A549 treated with dexamethasone at 1 μM for 4 hours (cell line): ENCODE measurements at places on chromosomes 3 and 15. TPM values are rescaled to one million over a fixed set of nuclear protein-coding genes. Genes with fewer than 3 reads are reported as not detected.

Gene MYO5A
- total RNA-seq = 22.4 to 30.6 TPM (median 28.3 TPM) in 5 replicates

Gene GP9
- total RNA-seq = not detected in 5 replicates

Gene CCNB2
- total RNA-seq = 89.9 to 101 TPM (median 95.6 TPM) in 5 replicates

Gene CLDN18
- total RNA-seq = not detected in 5 replicates

Gene ADAMTS9
- total RNA-seq = 0.61 to 1.1 TPM (median 0.73 TPM) in 5 replicates

Gene CMTM7
- total RNA-seq = 29.5 to 39.3 TPM (median 36.1 TPM) in 5 replicates

Gene DUOXA2
- total RNA-seq = not detected in 5 replicates

Gene GOLGA8S
- total RNA-seq = 0.09 to 0.18 TPM (median 0.11 TPM) in 5 replicates

Gene GOLGA8M
- 0.06 to 0.24 TPM in 2 of 5 replicates, not detected in the others for total RNA-seq

Gene SUSD5
- 2.9 to 4.3 TPM (median 3.7 TPM) in 5 replicates for total RNA-seq

Gene LRRC15
- total RNA-seq = 0.12 to 0.25 TPM (median 0.14 TPM) in 5 replicates

Gene C3orf70
- total RNA-seq = 0.07 to 0.16 TPM (median 0.13 TPM) in 5 replicates

Gene GRIP2
- 0.55 to 1.6 TPM (median 1.2 TPM) in 5 replicates for total RNA-seq

Gene ITGB5
- total RNA-seq = 415 to 464 TPM (median 456 TPM) in 5 replicates

Gene TRIM71
- total RNA-seq = 0.01 TPM in 1 of 5 replicates, not detected in the others

Gene MITF
- 5.4 to 10.2 TPM (median 7.8 TPM) in 5 replicates for total RNA-seq

Gene CHCHD6
- 17.9 to 21.9 TPM (median 19.2 TPM) in 5 replicates for total RNA-seq

Gene FETUB
- total RNA-seq = 0.13 to 0.38 TPM (median 0.23 TPM) in 5 replicates

Gene OXNAD1
- total RNA-seq = 7.8 to 10.2 TPM (median 9.5 TPM) in 5 replicates

Gene CDHR4
- total RNA-seq = 0.15 to 0.26 TPM (median 0.24 TPM) in 5 replicates

Gene STRIT1
- total RNA-seq = not detected in 5 replicates

Gene APOD
- total RNA-seq = 1.2 to 2.2 TPM (median 1.6 TPM) in 5 replicates

Gene GCNT3
- total RNA-seq = 111 to 128 TPM (median 119 TPM) in 5 replicates

Gene CLDN11
- total RNA-seq = 0.09 to 0.27 TPM (median 0.17 TPM) in 5 replicates

Gene SLC51B
- total RNA-seq = 13.7 to 16.8 TPM (median 15.2 TPM) in 5 replicates

Gene PLA2G4B
- total RNA-seq = 0.87 to 2.1 TPM (median 1.7 TPM) in 5 replicates

Gene HRG
- not detected in 5 replicates for total RNA-seq

Gene ESYT3
- total RNA-seq = 0.36 to 0.79 TPM (median 0.52 TPM) in 5 replicates

Gene CPNE4
- 4.7 to 6.7 TPM (median 5.4 TPM) in 5 replicates for total RNA-seq

Gene CSPG4
- 0.06 to 0.18 TPM (median 0.11 TPM) in 5 replicates for total RNA-seq

Gene TTLL13
- 0.09 to 0.25 TPM (median 0.12 TPM) in 5 replicates for total RNA-seq

Gene LINGO1
- 6.1 to 13.3 TPM (median 10.2 TPM) in 5 replicates for total RNA-seq

Gene NRROS
- total RNA-seq = 0.03 to 0.04 TPM (median 0.04 TPM) in 3 of 5 replicates, not detected in the others

Gene CCDC191
- 1.4 to 2.1 TPM (median 1.7 TPM) in 5 replicates for total RNA-seq

Gene GANC
- 6.1 to 7.9 TPM (median 7.4 TPM) in 5 replicates for total RNA-seq

Gene FANCD2OS
- total RNA-seq = not detected in 5 replicates

Gene RPL35A
- 849 to 1,207 TPM (median 889 TPM) in 5 replicates for total RNA-seq

Gene FLNB
- 305 to 409 TPM (median 403 TPM) in 5 replicates for total RNA-seq

Gene MINAR1
- total RNA-seq = 0.41 to 0.59 TPM (median 0.53 TPM) in 5 replicates

Gene ISLR
- 0.33 to 0.52 TPM (median 0.35 TPM) in 5 replicates for total RNA-seq

Gene IQCF5
- not detected in 5 replicates for total RNA-seq

Gene CADPS
- total RNA-seq = not detected in 5 replicates

Gene SUMF1
- total RNA-seq = 17.5 to 21.8 TPM (median 19.8 TPM) in 5 replicates

Gene SH2D7
- total RNA-seq = not detected in 5 replicates

Gene ADGRG7
- total RNA-seq = not detected in 5 replicates

Gene CA12
- total RNA-seq = 162 to 219 TPM (median 203 TPM) in 5 replicates

Gene DPPA2
- total RNA-seq = 0.06 TPM in 1 of 5 replicates, not detected in the others

Gene ALDH1A3
- total RNA-seq = 16.7 to 26.3 TPM (median 22.4 TPM) in 5 replicates

Gene SGO1
- total RNA-seq = 12.0 to 17.4 TPM (median 15.8 TPM) in 5 replicates

Gene TRAIP
- total RNA-seq = 7.5 to 12.4 TPM (median 11.7 TPM) in 5 replicates
